Neural progenitor cell (in vitro differentiated cells): ENCODE measurements at places on chromosomes 11 and 22.
A peak's percentile ranks its signal among the peaks of the same experiment; 100 is the strongest.

GRCh38 chr11:32918427-32918826, 25.8 kb downstream of the QSER1 start:
- H3K4me1 ChIP-seq = no peaks in the 10 kb centered on the region
- H3K27me3 ChIP-seq = no peaks in the 10 kb centered on the region
- no peak for DNase-seq
- H3K27ac ChIP-seq = no peak overlapping the region

GRCh38 chr11:5232176-5232575, 2.1 kb downstream of the HBD start:
- no peak overlapping the region for H3K4me3 ChIP-seq
- no peak for DNase-seq
- H3K27me3 ChIP-seq = no peaks in the 10 kb centered on the region

DNA sequence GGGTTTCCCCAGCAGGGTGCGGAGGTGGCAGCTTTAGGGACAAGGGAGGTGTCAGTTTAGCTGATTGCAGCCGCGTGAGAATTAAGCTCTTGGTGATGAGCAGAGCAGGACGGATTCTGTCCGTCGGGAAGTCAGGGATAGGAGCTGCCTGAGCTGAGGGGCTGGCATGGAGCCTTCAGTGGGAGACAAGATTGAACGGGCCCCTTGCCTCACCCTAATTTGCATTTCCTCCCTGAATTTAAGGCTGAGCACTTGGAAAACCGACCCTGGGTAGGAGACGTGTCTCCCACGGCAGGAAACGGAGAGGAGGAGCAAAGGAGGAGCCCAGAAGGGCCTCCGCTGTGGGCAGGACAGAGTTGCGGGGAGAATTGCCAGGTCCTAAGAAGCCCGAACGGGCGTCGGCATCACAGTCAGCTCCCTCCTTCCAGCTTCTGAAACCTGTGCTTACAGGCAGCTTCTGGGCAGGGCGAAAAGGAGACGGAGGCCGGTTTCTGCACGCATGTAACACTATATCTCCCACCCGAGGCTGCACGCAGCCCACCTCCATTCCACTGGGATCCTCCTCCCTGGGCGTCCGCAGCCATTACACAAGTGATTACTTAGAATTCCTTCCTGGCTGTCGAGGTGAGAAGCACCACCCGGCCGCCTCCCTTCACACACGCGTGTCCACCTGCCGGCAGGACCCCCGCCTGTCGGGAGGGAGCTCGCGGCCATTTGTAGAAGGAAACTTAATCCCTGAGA, 345.8 kb downstream of the BRD1 start:
- peaks cover 21% of the 10 kb centered on the region for H3K27me3 ChIP-seq
- no peak overlapping the region for H3K27ac ChIP-seq
- no peaks in the 10 kb centered on the region for H3K36me3 ChIP-seq
- H3K4me3 ChIP-seq = peak overlapping the region; percentile 19
- H3K4me1 ChIP-seq = peaks cover 26% of the 10 kb centered on the region

- no peaks in the 10 kb centered on the region for H3K36me3 ChIP-seq
- no peak overlapping the region for H3K27ac ChIP-seq
- no peak overlapping the region for H3K4me3 ChIP-seq
Observed at GRCh38 chr11:69593851-69594250, 47.1 kb upstream of the CCND1 start.

- peak overlapping the region; percentile 41 for H3K4me3 ChIP-seq
- no peak for DNase-seq
- H3K4me1 ChIP-seq = peaks cover 25% of the 10 kb centered on the region
- H3K27me3 ChIP-seq = peaks cover 12% of the 10 kb centered on the region
- no peaks in the 10 kb centered on the region for H3K36me3 ChIP-seq
Observed at GRCh38 chr22:35381424-35382009, 621 bp downstream of the HMOX1 start.

DNA sequence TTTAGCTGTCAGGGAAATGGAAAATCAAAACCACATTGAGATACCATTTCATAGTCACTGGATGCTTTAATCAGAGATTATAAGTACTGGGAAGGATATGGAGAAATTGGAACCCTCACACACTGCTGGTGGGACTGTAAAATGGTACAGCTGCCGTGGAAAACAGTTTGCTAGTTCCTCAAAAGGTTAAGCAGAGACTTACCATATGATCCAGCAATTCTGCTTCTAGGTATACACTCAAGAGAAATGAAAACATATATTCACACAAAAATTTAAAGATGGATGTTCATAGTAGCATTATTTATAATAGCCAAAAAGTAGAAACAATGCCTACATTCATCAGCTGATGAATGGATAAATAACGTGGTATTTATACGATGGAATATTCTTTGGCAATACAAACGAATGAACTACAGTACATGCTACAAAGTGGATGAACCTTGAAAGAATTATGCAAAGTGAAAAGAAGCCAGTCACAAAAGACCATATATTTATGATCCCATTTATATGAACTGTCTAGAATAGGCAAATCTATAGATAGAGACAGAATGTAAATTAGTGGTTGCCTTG, 23.0 kb downstream of the RNF121 start:
- H3K27me3 ChIP-seq = no peaks in the 10 kb centered on the region
- no peaks in the 10 kb centered on the region for H3K36me3 ChIP-seq
- H3K4me3 ChIP-seq = no peak overlapping the region
- no peak for DNase-seq

GRCh38 chr11:25961539-25961938, 370.4 kb upstream of the ANO3 start:
- H3K4me3 ChIP-seq = no peak overlapping the region
- H3K4me1 ChIP-seq = peaks cover 11% of the 10 kb centered on the region
- no peaks in the 10 kb centered on the region for H3K27me3 ChIP-seq
